HFFc6 (cell line): ENCODE measurements at places on chromosomes 1 and 21. TPM values are rescaled to one million over a fixed set of nuclear protein-coding genes. Genes with fewer than 3 reads are reported as not detected.

The CHI3L2 gene
- 0.35 to 0.64 TPM in 2 of 3 replicates, not detected in the other for total RNA-seq

The LRRIQ3 gene
- total RNA-seq: 0.79 to 1.7 TPM (median 1.0 TPM) in 3 replicates

The KRTAP21-2 gene
- not detected in 3 replicates for total RNA-seq

The CFAP126 gene
- total RNA-seq: not detected in 3 replicates

The PDZK1IP1 gene
- total RNA-seq: not detected in 2 replicates

The FAM72C gene
- 1.4 to 3.6 TPM (median 2.6 TPM) in 3 replicates for total RNA-seq

The SLC2A5 gene
- 0.08 to 0.53 TPM (median 0.18 TPM) in 3 replicates for total RNA-seq

The RGS4 gene
- total RNA-seq: 37.6 to 48.3 TPM (median 42.3 TPM) in 3 replicates

- no peak for DNase-seq
Measured at GRCh38 chr1:160137216-160137862, 14.1 kb upstream of the ATP1A4 start.

- DNase-seq: no peak
Measured at GRCh38 chr1:156839426-156840109, 19.3 kb downstream of the INSRR start.

- DNase-seq: peak; percentile 47
Measured at GRCh38 chr1:79006564-79006963, at the start of gene ADGRL4. TSS of gene ADGRL4 (minus strand) at chr1:79006730. CDS start at chr1:79006654, 76 bp downstream.

DNA sequence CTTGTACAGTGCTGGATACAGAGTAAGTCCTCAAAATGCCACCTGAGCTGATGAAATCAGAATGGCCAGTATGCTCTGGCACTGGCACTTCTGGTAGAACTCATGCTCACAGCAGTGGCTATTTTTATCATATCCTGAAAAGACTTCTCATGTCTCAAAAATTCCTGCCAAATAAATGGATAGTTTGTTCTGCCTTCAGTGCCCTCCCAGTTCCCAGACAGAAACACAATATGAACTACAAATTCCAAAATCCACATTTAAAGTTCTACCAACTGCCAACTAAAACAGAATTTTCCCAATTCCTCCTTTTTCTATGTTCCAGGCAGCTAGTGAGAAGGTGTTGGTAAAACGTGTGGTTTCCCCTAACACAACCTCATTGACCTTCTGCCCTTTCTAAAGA, 51.4 kb upstream of the RGS1 start:
- peak; percentile 30 for DNase-seq

DNA sequence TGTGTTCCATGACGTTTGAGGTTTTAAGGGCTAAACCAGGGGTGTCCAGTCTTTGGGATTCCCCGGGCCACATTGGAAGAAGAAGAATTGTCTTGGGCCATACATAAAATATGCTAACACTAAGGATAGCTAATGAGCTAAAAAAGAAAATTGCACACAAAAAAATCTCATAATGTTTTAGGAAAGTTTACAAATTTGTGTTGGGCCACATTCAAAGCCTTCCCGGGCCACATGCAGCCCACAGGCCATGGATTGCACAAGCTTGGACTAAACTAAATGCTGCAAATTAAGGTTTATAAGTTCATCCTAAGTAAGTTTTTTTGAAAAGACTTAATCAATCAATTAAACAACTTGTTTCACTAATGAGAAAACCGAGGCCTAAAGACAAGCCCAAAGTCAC, 21.9 kb downstream of the NIBAN1 start:
- DNase-seq: no peak

GRCh38 chr1:44318097-44319088, 36.7 kb downstream of the ERI3 start:
- DNase-seq: peak; percentile 21

DNA sequence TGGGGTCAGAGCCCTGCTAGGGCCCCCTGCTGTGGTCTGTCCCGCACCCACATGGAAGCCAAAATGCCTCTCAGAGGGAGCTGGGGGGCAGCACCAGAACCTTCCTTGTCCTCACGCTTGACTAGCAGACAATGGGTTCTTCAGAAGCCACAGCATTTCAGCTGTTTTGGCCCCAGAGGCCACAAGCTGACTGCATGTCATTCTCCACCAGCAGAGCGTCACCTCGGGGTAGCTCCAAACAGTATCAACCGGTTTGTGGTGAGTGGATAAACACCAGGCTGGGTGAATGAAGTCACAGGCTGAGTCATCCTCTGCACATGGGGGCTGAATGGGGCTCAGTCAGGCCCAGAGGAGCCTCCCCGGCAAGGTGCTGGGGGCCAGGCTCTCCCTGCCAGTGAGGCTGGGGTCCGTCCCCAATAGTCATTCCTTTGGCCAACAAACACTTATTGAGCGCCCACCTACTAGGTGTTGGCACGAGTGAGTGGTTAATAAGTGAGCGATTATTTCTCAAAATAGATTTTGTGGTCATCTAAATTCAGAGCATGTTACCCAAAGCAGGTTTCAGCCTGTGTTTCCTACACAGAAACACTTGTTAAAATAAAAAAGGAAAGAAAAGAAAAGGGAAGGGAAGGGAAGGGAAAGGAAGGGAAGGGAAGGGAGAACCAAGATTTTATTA, 9.1 kb downstream of the OLIG1 start:
- DNase-seq: peak; percentile 51

- no peak for DNase-seq
Measured at GRCh38 chr1:23527366-23527765, 3.7 kb downstream of the E2F2 start.

DNA sequence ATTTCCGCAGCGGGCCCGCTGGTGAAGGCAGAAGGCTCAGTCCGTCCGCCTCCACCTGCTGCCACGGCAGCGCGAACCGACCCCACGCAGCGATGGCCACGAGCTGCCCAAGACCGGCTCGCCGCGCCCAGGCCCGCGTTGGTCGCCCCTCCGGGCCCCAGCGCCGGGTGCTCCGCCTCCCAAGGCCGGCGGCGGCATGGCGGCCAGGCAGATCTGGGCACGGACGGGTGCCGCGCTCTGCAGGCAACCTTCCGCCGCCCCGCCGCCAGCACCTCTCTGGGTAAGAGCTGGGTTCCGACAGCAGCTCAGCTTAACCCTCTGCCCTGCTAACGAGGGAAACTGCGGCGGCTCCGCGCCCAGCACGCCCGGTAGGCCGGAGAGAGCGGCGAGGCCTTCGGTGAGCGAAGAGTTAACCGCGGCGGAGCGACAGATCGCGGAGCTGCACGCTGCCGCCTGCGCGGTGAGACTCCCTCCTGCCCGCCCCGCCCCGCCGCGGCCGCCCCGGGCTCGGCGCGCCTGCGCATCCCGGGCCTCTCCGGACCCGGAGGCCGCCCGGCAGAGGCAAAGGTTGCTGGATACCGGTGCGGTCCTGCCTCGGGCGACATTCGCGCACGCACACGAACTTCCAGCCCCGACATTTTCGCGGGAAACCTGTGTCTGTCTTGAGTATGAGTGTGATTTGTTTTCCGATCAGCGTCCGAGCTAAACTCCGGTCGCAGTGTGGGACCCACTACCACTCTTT, at the start of gene C1orf53:
C1orf53 (plus strand) TSS at position 177 of the 742 bp plus-strand sequence; CDS start at position 197, 20 bp downstream.
- peak; percentile 80 for DNase-seq

GRCh38 chr1:201724039-201724765, 104.8 kb upstream of the IPO9 start:
- no peak for DNase-seq

DNA sequence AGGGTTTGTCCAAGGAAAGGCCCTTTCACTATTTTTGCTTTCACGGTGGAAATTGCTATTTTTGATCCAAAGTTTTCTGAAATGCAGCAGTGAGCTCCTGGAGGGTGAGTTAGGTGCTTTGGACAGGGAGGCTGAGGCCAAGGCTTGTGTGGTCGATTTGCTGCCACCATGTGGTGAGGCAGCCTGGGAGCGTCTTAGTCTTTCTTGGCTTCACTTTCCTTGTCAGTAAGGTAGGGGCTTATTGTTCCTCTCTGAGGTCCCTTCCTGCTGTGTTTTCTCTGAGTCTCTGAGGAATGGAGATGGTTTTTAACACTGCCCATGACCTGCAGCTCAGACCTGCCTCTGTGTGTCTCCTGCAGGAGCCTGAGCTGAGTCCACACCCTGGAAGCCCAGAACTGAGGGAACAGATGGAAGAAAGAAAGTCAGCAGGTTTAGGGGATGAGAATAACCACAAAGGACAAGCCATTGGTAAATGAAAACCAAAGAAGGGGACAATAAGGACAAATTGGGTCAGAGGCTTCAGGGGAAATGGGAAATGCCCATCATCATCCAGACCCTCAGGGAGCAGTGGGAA, 20.1 kb upstream of the S100A10 start:
- peak; percentile 38 for DNase-seq

DNA sequence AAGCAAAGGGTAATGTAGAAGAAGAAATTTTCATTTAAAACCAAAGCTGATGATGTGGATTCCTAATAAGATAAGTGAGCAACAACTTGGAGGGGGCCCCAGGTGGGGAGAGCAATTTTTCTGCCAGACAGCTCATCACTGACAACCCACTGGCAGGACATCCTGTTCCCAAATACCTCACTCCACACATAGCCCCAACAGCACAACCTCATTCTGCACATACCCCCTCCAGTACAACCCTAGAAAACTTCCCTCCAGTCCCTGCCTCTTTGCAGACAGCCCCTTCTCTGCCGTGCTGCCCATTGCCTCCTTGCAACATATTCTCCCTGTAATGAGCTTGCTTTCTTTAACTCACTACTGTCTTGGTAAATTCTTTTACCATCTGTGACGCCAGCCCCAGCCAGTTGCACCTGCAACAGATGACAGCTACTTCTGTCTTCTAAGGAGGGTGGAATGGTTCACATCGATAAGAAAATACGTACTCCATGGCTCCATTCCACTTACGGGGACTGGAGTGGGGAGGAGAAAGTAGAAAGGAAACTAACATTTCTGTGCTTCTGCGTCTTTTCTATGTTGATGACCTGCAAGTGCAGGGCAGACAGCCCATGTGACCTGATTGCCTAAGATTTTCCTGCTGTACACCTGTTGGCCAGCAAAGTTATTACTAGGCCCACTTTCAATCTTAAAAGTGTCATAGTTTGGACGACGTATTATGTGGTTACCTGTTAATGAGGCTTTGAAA, 14.7 kb downstream of the RHEX start:
- no peak for DNase-seq

DNA sequence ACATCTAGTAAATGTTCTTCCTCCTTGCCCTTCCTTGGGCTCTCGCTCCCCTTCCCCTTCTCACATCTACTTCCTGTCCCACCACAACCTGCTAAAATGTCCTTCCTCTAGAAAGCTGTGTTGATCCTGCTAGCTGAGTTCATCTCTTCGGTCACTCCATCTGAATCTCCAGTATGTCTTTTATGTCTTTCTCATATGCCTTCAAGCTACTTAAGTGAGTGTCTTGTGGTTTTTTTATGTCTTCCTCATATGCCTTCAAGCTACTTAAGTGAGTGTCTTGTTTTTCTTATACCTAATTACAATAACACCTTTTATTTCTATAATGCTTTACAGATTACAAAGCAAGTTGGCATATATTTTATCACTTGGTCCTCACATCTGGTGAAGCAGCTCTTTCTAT, 33.9 kb downstream of the CSF1 start:
- DNase-seq: peak; percentile 58

- no peak for DNase-seq
Measured at GRCh38 chr1:196477262-196477661, 131.0 kb downstream of the KCNT2 start.

DNA sequence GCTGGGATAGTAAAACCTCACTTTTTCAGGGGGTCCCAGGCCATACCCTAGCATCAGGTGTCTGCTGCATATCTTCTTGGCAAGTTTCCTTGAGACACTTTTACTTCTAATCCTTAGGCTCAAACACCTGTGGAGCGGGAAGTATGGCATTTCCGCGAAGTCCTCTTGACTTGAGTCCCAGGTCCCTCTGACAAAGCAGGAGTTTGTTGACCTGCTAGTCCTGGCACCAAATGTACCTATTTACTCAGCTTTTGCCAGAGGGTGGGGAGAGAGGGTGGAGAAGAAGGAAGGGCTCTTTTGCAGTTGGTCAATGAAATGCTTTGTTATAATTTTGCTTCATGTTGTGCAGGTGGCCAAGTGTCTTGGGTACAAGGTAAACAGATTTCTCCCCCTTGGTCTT, 59.7 kb downstream of the CLIC6 start:
- DNase-seq: no peak

DNA sequence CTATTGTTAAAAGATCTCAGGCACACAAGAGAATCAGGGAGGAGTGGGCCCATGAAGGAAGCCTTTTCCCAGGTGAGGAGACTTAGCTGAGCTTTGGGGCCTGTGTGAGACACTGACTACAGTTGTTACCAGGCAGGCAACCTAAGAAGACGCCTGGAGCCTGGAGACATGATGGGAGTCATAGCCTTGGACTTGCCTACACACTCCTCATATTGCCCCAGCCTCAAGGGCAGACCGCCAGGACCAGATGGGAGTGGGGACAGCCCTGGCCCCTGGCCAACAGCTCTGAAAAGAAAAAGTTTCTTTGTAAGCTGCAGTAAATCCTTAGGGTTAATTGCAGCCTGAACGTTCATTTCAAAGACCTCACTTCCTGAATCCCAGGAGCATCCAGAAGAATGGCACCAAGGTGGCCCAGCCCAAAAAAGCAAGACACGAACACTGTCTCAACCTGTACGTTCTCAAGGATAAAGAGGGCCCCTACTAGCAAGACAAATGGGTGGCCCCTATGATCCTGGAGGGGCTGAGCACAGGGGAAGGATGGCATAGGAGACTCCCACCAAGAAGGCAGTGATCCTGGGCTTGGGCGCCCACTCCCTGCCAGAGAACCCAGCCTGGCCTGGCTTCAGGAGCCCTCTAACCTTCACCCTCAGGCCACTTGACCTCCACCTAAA, 33.2 kb upstream of the BTG2 start:
- DNase-seq: no peak

DNA sequence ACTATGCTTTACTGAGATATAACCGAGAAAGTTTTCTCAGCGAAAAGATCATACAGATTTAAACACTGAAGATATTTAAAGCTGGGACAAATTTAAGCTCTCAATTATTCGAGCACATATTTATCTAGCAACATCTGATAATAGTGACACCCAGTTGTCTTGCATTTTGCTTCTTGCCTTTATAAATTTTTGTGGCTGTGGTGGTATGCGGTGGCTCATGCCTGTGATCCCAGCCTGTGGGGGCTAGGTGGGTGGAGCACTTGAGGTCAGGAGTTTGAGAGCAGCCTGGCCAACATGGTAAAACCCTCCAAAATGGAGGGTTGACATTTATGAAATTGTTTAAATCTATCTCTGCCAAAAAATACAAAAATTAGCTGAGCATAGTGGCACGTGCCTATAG, 312.2 kb downstream of the SPATA17 start:
- no peak for DNase-seq

DNA sequence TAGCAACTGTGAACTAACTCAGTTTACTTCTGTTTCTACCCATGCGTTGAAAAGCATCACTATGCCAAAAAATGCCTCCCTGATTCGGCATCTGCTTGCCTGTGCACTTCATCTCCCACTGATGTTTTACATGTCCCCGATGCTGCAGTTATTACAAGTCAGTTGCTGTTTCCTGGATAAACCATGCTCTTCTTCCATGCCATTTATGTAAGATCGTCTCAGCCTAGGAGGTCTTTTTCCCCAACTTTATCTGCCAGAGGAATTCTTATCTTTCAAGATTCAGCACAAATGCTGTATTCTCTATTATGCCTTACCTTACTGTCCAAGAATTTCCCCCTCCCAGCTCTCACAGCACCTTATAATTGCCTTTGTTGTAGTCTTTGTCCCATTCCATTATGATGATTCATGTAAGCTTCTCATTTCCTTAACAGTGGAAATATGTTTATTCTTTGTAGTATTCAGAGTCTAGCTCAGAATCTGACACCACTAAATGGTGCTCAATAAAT, 30.0 kb downstream of the PRKACB start:
- DNase-seq: peak; percentile 44

GRCh38 chr1:101854271-101854670, 142.5 kb downstream of the OLFM3 start:
- DNase-seq: no peak
